Activated CD4-positive, alpha-beta T cell treated with anti-CD3 and anti-CD28 coated beads for 1 hour (primary cell): ENCODE measurements at places on chromosomes 13 and 19.

DNA sequence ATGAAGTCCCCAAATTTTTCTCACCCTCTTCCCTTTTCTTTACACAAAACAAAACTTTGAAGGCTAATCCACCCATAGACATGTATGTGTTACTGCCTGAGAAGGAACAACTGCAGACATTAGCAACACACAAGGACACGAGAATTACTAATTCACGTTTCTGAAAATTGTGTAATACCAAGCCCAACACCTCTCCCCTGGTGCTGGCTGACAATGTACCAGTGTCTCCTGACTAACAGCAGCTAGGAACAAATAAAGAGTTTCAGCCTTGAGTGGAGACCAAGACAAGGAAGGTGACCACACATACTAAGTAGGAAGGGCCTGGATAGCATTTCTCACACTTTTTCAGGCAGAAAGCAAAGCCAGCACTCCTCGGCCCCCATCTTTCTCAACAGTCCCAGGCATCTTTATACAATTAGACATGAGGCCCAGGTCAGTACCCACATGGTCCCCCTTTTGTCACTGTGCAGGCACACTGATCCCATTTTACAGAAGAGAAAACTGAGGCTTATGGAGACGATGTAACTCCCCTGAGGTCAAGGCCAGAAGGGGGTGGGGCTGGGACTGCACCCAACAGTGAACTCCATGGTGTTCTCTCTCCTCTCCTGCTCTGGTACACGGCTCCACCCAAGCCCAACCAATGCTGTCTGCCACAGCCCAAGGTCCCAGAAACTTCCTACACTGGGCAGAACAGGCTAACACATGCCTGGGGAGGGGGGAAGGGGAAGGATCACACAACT, 8.7 kb downstream of the BRD4 start:
- DNase-seq = no peak

DNA sequence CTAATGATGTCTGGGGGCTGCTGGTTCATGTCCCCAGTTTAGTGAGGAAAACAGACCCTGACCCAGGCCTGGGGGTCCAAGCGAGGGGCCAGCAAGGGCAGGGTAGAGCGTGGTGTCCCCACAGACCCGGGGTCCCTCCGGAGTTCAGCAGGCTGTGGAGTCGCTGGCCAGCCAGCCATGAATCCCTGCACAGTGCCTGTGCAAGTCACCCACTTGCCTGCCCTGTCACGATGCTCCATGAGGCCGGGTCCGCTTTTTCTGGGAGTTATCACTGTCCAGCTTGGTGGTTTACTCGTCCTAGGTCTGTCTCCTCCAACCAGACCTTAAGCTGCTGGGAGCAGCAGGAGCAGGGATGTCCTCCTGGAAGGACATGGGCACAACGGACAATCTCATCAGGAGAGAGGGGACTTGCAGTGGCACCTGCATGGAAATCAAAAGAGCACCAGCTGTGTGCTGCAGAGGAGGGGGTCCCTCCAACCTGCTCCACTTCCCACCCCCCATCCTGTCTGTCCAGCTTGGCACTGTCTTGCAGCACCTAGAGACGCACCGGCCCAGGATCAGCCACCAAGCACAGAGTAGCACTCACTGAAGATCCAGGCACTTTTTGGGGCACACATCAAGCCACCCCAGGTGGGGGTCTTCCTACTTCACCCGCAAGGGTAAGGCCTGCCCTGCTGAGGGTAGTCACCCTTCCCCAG, 121.8 kb downstream of the URI1 start:
- DNase-seq = no peak

DNA sequence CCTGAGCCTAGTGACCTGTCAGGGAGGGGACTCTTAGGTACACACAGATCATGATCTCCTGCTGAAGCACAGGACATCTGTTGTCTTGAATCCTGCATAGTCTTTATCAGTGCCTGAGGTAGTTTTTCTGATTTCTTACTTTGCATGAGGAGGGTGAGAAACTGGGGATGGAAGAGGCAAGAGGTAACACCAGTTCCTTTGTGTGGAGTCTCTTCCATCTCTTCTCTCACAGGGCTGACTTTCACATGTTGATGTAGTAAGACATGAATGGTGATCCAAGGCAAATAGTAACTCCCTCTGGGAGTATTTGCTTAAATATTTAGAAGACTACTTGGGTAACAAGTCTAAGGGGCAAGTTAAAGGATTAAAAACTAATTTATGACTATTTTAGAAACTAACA, 9.5 kb downstream of the NBEA start:
- DNase-seq = no peak

- no peak for DNase-seq
These were observed 1255.9 kb upstream of the MIR17HG start for GRCh38 chr13:90091611-90092010.

GRCh38 chr13:76266561-76266960, 619.6 kb downstream of the KCTD12 start:
- no peak for DNase-seq

DNA sequence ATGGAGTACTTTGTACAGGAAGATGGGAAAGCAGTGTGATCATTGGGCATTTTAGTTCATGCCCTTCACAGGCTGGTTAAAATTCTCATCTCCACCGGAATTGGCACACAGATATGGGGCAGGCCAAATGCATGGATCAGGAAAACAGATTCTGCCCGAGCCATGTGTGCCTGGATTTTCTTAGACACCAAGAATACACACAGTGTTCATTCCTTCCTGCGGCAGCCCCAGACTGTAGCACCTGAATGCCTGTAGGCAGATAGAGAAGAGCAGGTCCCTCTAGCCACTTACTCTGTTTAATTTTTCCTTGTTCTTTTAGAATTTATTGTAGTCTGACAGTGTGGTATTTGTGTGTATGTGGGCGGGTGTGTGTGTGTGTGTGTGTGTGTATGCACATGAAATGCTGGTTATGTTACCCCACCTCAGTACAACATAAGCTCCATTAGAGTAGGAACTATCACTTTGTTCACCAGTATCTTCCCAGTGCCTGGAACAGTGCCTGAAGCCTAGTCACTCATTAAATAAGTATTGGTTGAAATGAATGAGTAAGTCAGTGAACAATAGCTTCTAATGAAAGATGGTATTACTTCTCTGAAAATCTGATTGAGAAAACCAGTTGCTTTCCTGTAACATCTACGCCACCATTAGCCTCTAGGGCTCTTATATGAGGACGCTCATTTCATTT, 41.7 kb downstream of the FRY start:
- DNase-seq = no peak

- DNase-seq = no peak
These were observed 23.3 kb downstream of the SMIM24 start for GRCh38 chr19:3456925-3457527.

- no peak for DNase-seq
These were observed 6.6 kb upstream of the ESD start for GRCh38 chr13:46803586-46803985.

- DNase-seq = no peak
These were observed 5.6 kb upstream of the ERFL start for GRCh38 chr19:41933693-41934426.

GRCh38 chr19:14536926-14537692, 7.7 kb downstream of the TECR start:
- DNase-seq = no peak

GRCh38 chr13:76036176-76036575, 400.0 kb downstream of the LMO7 start:
- no peak for DNase-seq

- DNase-seq = no peak
These were observed 179.5 kb downstream of the GGACT start for GRCh38 chr13:100409132-100409531.

GRCh38 chr19:932648-933552, 7.1 kb downstream of the ARID3A start:
- no peak for DNase-seq

GRCh38 chr13:90763476-90764150, 583.9 kb upstream of the MIR17HG start:
- no peak for DNase-seq

- DNase-seq = no peak
These were observed 83.3 kb downstream of the CRYL1 start for GRCh38 chr13:20442375-20442774.

- no peak for DNase-seq
These were observed 609.5 kb downstream of the UQCRFS1 start for GRCh38 chr19:28603453-28603852.

- no peak for DNase-seq
These were observed 2.0 kb downstream of the ITPKC start for GRCh38 chr19:40718774-40719391.

DNA sequence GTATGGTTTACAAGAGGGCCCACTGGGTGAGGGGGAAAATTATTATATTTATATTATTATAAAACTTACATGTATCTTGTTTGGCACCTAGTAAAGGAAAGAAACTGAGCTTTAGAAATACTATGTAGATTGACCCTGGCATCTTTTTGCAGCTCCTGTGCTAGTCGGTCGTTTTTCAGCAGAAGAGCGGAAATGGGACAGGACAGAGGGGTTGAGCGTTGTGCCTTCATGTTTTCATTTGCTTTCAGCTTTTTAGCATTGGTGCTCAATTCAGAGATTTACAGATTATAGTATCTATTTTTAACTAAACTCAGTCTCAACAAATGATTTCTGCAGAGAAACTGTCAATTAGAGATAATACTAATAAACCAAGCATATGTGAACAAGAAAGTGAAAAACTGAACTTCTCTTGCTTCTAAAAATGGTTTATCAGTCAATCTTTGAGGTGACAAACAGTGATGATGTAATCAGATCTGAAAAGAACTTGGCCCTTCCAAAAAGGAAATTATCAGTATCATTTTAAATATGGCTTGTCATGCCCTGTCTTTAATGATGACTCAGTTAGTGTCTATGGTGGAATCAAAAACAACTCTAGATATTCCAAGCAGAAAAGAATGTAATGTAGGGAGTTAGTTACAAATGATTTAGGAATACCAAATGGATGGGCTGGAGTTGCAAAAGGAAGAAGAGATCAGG, 56.9 kb upstream of the KCTD4 start:
- DNase-seq = no peak

GRCh38 chr13:66950666-66951065, 279.5 kb downstream of the PCDH9 start:
- no peak for DNase-seq

- no peak for DNase-seq
These were observed 11.8 kb upstream of the BTBD2 start for GRCh38 chr19:2027361-2027760.

GRCh38 chr19:33798681-33799111, 2.0 kb downstream of the KCTD15 start:
- DNase-seq = no peak

- no peak for DNase-seq
These were observed 25.6 kb downstream of the RUBCNL start for GRCh38 chr13:46361276-46361934.

DNA sequence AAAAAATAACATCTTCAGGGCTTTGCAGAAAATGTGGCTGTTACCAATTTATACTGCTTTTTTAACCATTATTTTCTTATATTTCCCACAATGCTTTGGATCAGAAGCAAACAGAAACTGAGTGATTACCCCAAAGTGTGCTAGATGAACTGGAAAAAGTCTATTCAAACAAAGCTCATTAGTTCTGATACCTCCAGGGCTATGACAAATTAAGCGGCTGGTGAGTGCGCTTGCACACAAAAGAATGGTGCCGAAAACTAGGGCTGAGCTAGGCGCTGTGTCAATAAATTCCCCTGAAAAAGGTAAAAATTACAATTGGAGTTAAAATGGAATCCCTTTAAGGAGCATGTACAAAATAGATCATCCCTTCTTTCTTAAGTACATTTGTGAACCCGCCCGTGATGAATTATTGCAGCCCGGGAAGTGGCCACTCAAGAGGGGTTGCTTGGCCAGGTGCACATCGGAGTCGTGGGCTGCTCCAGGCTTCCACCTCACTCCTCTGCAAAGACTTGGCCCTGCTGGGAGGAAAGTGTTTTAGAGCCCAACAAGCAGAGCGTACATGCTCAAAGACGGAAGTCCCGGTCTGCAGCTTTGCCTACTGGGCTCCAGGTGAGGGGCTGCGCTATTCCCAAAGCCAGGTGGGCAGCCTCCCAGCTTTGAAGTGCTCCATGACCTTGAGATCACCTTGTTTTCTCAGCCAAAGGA, 164.0 kb upstream of the ZNF507 start:
- DNase-seq = no peak

GRCh38 chr19:19372656-19373416, 32.6 kb upstream of the GATAD2A start:
- no peak for DNase-seq

DNA sequence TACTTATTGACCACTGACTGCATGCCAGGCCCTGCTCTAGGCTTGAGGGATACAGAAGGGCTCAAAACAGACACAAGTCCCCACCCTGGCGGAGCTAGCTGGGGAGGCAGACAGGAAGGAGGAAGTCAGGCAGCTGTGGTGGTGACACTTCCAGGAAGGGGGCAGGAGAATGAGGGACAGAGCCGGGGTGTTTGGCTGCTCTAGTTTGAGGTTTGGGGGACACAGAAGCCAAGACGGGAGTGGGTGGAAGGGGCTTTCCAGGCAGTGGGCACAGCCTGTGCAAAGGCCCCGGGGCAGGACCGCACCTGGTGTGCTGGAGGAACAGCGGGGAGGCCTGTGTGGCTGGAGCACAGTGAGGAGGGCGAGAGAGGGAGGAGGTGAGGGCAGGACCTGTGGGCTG, 4.0 kb downstream of the MRPL54 start:
- no peak for DNase-seq

DNA sequence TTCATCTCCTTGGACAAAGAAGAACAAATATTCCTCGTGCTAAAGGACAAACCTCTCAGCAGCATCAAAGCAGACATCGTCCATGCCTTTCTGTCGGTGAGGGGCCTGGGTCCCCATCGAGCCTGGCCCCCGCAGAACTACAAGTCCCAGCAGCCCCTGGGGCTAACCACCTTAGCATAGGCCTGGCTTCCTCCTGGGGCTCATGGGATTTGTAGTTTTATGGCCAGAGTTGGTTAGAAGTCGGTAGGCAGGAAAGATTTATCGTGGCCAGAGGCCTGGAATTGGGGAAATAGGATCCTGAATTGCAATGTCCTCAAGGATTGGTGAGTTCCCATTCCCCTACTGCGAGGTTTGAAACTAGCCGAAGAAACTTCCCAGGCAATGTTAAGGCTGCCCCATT, 19.6 kb downstream of the TMEM150B start:
- peak; percentile 38 for DNase-seq

DNA sequence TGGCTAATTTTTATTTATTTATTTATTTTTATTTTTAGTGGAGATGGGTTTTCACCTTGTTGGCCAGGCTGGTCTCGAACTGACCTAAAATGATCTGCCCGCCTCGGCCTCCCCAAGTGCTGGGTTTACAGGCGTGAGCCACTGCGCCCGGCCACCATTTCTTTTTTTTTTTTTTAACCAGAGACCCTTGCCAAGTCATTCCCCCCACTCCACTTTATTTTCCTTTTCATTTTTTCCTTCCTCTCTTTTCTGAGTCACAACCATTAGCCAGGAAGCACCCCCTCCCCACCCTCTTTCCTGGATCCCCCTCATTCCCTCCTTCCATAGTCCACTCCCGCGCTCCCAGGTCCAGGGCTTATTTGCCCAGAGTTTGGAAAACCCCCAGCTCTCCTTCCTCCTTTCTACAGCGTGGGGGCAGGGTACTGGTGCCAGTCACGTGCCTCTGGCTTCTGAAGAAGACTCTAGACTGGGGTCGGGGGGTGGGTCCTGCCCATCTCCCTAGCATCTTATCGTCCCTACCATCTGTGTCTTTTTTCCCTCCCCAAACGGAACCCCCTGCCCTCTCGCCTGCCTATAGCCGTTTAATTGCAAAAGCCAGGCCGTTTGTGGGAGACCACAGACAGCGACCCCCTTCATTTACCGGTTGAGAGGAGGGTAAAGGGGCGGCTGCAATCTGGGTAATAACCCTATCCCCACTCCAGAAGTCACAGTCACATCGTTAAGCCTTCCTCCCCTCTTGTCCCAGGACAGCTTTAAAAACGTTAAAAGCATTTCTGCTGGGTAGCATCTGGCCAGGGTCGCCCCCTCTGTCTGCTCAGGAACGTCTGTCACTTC, 1.1 kb upstream of the CALR start:
- DNase-seq = no peak
